Stimulated activated CD8-positive, alpha-beta memory T cell treated with anti-CD3 and anti-CD28 coated beads, Interleukin-4, amount 100 ng/mL, for 4 hours (primary cell): ENCODE measurements at places on chromosomes 3 and 15.
A peak's percentile ranks its signal among the peaks of the same experiment; 100 is the strongest.

DNA sequence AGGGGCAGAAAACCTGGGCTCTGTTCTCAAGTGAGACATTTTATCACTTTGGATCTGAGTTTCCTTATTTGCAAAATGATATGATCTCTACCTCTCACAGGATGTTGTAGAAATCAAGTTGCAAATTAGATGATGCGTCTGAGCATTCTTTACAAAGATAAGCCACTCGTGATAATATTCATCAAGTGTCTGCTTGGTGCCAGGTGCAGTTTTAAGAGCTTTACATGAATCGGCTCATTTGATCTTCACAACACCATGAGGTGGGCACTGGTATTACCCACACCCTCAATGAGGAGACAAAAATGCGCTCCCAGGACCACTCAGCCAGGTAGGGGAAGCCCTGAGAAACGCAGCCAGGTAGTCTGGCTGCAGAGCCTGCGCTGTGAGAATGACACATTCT, 59.1 kb upstream of the CA12 start:
- no peak for DNase-seq

DNA sequence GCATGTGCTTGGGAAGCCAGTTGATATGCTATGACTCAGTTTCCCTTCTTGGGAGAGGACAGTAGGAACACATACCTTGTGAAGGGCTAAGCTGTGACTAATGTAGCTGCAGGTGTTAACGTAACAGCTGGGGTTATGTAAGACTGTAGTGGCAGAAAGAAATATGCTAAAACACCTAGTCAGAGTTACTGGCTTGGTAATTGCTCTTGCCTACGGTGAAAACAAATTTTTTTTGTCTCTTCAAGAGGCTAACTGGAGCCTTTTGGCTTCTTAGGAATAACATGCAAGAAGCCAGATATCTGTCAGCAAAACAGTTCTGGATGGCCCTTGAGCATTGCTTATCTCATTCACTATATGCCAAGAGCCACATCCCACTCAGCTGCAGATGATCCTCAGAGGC, 1.4 kb downstream of the MAPKBP1 start:
- no peak for DNase-seq

- no peak for DNase-seq
Observed at GRCh38 chr15:101428758-101429157, 60.7 kb downstream of the PCSK6 start.

- no peak for DNase-seq
Observed at GRCh38 chr15:48089702-48090101, 31.1 kb upstream of the SLC24A5 start.

GRCh38 chr3:31027191-31027761, 132.8 kb upstream of the GADL1 start:
- no peak for DNase-seq

GRCh38 chr15:69475769-69476358, 23.2 kb downstream of the RPLP1 start:
- peak; percentile 59 for DNase-seq
